ENCODE measurements at places on chromosomes 5 and 9. TPM values are rescaled to one million over a fixed set of nuclear protein-coding genes. Genes with fewer than 3 reads are reported as not detected.

Gene EFCAB9
- total RNA-seq, result not detected

Gene NIM1K
- total RNA-seq, result 0.20 TPM

Gene PCDHA7
- total RNA-seq, result 0.12 TPM

- DNase-seq, result no peak
These were observed 184.8 kb upstream of the CD180 start for GRCh38 chr5:67381236-67381880.

- DNase-seq, result no peak
These were observed 602.8 kb downstream of the IRX1 start for GRCh38 chr5:4198461-4198860.

GRCh38 chr5:150149618-150150017, 6.0 kb downstream of the PDGFRB start:
- no peak for DNase-seq

GRCh38 chr9:74795081-74795480, 92.6 kb downstream of the TRPM6 start:
- DNase-seq, result no peak

DNA sequence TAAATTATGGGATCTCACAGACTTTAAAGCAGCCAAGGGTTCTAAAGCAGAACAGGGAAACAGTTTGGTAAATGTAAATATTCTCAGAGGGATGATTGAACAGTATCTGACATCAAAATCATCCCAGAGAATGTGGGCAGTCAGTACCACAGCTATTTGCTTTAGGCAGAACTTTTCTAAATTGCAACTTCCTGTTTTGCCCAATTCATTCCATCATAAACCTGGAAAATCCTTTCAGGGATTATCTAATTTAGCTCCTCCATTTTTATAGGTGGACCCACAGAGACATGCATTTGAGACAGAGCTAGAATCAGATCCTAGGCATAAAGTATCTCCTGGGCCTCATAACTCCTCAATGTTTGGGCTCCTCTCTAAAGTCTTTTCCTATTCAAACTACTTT, 12.4 kb downstream of the NR6A1 start:
- no peak for DNase-seq
